Stimulated activated naive CD8-positive, alpha-beta T cell treated with anti-CD3 and anti-CD28 coated beads, Interleukin-15, Interleukin-2, amounts not matched to agents 100 U/mL and 50 U/mL, for 24 hours (primary cell): ENCODE measurements at places on chromosomes 13 and 19.

DNA sequence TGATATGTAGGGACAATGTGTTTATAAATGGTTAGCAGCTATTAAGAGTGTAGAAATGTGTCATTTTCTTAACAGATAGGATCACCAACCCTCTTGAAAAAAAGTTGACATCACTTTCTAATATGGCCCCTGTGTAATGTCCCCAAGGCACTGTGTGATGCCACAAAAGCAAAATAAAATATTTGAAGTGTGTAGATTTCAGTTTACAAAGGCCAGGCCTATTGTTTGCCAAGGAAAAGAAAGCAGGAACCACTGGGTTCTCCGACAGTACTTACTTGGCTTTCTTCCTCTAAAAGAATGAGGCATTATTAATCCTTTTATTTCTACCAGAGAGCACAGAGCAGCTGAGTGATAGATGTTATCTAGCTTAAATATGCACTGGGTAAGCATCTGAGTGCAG, 10.5 kb upstream of the GJA3 start:
- no peak for DNase-seq

DNA sequence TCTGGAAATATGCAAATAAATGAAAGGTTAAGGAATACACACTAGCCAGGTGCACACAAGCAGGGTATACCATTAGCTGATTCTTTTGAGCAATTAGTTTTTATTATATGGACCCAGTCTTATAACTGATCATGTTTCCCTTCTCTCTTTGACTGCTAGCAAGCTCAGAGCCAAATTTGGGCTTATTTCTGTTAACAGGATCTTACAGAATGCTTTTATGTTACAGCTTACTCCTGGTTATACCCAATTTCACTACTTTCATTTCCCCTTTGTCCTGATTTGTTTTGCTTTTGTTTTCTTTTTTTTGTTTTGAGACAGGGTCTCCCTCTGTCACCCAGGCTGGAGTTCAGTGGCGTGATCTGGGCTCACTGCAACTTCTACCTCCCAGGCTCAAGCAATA, 12.9 kb upstream of the TPT1 start:
- DNase-seq: no peak

GRCh38 chr13:50129081-50129705, 113.9 kb downstream of the KCNRG start:
- DNase-seq: no peak

GRCh38 chr19:46384396-46384795, 29.0 kb downstream of the CCDC8 start:
- no peak for DNase-seq

DNA sequence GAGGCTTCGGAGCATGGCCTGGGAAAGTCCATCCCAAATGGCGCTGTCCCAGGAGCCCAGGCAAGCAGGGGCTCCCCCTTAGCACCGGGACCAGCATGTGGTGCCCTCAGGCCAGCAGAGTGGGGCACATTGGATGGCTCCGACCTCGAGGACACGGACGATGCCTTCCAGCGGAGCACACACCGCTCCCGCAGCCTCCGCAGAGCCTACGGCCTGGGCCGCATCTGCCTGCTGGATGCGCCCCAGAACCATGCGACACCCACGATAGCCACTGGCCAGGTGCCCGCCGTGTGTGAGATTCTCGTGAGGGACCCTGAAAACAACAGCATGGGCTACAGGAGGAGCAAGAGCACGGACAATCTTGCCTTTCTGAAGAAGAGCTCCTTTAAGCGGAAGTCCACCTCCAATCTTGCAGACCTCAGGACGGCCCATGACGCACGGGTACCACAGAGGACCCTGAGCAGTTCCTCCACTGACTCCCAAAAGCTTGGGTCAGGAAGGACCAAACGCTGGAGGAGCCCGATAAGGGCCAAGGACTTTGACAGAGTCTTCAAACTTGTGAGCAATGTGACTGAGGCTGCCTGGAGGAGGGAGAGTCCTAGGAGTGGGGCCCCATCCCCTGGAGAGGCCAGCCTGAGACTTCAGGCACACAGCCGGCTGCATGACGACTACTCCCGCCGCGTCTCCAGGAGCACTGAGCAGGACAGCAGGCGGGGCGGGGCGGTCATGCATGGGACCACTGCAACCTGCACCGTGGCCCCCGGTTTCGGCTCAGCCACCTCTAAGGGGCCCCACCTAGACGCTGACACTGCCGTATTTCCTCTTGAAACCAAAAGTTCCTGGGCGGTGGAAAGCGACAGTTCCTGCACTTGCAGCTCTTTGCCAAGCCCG, 63.1 kb downstream of the SPATA13 start:
- DNase-seq: peak; percentile 16

DNA sequence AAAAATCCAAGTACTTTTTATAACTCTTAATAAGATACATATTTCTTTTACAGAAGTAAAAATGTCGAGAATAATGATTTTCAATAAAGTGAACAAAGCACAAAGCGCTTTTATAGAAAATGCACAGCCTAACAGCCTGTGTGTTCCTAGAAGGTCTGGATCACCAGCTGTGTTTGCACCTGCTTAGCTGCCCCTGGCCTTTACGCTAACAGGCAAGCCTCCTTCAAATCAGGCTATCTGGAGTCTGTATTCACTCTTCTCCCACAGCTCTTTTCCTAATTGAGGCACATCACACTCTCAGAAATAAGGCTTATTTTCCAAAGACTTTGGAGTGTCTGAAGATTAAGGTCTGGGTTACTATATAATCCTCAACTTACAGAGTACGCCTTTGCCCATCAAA, 183.1 kb downstream of the LHFPL6 start:
- DNase-seq: no peak

DNA sequence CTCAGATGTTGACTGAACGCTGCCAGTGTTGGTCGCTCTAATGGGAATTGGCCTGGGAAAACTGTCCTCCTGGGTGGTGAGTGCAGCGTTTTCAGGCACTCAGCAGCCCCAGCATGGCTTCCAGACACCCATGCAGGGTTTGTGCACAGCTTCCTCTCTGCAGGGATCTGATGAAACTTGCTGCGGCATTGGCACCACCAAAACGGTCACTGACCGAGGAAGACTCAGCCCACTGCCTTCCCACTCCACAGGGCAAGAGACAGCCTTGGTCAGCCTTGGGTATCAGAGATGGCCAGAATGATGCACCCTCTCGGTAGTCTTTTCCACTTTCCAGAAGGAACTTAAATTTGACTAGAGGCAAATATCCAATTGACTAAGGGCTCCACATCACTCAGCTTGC, 398.9 kb downstream of the IRS2 start:
- no peak for DNase-seq
